Liver (tissue), 10 donors: ENCODE measurements at places on chromosomes 6 and 20. TPM values are rescaled to one million over a fixed set of nuclear protein-coding genes. Genes with fewer than 3 reads are reported as not detected.
A peak's percentile ranks its signal among the peaks of the same experiment; 100 is the strongest.

The SIGLEC1 gene
- 6.7 TPM for total RNA-seq

The YIPF3 gene
- total RNA-seq, result 56.3 TPM

- no peaks in the 10 kb centered on the region for H3K36me3 ChIP-seq
- H3K4me3 ChIP-seq, result no peak overlapping the region
Measured at GRCh38 chr6:41502917-41503671, 43.1 kb upstream of the FOXP4 start.

DNA sequence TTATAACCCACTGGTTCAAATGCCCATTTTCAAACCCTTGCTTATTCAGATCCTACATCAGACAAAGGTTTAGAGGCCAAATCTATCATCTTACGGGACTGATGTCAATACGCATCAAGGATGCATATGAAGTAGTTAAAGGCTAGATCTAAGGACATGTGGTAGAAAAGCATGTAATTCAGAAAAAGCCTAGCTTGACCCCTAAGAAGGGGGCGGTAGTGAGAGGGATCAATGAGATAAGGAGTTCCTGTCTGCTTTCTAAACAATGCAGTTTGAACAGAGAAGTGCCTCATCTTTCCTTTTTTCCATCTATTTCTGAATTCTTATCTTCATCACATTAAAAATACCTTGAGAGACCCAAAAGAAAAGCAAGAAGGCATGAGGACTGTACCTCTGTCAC, 237.7 kb downstream of the ARHGAP18 start:
- no peaks in the 10 kb centered on the region for H3K36me3 ChIP-seq
- H3K4me3 ChIP-seq, result no peak overlapping the region
- no peak for DNase-seq

The DEFB121 gene
- total RNA-seq, result not detected

DNA sequence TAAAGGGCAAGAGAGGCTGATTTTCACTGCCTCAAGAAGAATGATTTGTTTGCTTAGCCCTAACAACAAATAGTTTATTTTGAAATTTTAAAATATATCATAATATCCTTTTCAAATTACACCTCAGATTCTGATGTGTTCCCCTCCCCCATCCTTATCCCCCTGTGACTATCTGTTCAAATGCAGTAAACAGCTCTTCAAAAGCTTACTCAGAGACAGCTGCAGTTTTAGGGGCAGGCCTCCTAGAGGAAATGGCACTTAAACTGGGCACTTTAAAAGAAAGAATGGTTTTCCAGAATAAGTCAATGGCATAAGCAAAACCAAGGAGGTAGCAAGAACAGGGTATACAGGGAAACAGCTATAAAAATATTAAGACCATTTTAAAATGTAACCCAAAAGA, 118.6 kb upstream of the UST start:
- peaks cover 2% of the 10 kb centered on the region for H3K27me3 ChIP-seq
- no peaks in the 10 kb centered on the region for H3K36me3 ChIP-seq
- no peak overlapping the region for H3K27ac ChIP-seq
- H3K4me1 ChIP-seq, result no peaks in the 10 kb centered on the region
- no peak overlapping the region for H3K4me3 ChIP-seq

DNA sequence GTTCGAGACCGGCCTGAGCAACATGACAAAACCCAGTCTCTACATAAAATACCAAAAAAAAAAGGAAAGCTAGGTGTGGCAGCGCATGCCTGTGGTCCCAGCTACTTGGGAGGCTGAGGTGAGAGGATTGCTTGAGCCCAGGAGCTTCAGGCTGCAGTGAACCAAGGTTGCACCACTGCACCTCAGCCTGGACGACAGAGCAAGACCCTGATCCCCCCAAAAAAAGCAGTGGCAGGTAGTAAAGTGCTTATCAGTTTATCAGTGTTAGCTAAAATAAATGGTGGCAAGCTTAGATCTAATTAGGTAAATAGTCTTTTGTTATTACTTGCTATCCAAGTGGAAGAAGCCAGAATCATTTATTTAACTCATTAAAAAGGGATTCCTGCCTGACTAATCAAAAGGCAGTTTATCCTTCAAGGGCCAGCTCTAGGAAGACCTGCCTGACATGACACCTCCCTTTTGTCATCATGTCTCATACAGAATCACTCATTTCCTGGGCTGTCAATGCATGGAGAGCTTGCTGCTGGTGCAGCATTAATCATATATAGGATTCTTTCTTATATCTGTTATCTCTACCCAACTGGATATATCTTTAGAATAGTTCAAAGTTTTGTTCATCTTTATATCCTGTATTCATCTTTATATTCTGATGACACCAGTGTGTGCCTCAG, 9.6 kb downstream of the DSTN start:
- H3K36me3 ChIP-seq, result no peaks in the 10 kb centered on the region
- no peak overlapping the region for H3K4me3 ChIP-seq
- H3K4me1 ChIP-seq, result no peaks in the 10 kb centered on the region

The PCED1A gene
- 12.5 TPM for total RNA-seq

- H3K27ac ChIP-seq, result peak overlapping the region; percentile 44
- H3K27me3 ChIP-seq, result no peaks in the 10 kb centered on the region
- peak overlapping the region; percentile 56 for H3K4me3 ChIP-seq
- DNase-seq, result no peak
Measured at GRCh38 chr6:46129291-46129628, 529 bp upstream of the ENPP4 start.

The ZSCAN16 gene
- 1.5 TPM for total RNA-seq

- H3K27ac ChIP-seq, result no peak overlapping the region
- H3K4me1 ChIP-seq, result no peaks in the 10 kb centered on the region
- H3K27me3 ChIP-seq, result no peaks in the 10 kb centered on the region
- no peaks in the 10 kb centered on the region for H3K36me3 ChIP-seq
- no peak overlapping the region for H3K4me3 ChIP-seq
- DNase-seq, result no peak
Measured at GRCh38 chr20:53354314-53354713, 239.3 kb downstream of the ZNF217 start.

GRCh38 chr6:17851001-17851719, 136.3 kb downstream of the KIF13A start:
- H3K27ac ChIP-seq, result no peak overlapping the region
- H3K36me3 ChIP-seq, result peaks cover 20% of the 10 kb centered on the region
- no peaks in the 10 kb centered on the region for H3K27me3 ChIP-seq
- no peaks in the 10 kb centered on the region for H3K4me1 ChIP-seq
- DNase-seq, result no peak
- H3K4me3 ChIP-seq, result no peak overlapping the region

GRCh38 chr6:106182455-106182854, 96.3 kb downstream of the PRDM1 start:
- peaks cover 3% of the 10 kb centered on the region for H3K36me3 ChIP-seq
- no peak for DNase-seq
- H3K27me3 ChIP-seq, result no peaks in the 10 kb centered on the region
- H3K4me3 ChIP-seq, result no peak overlapping the region
- no peaks in the 10 kb centered on the region for H3K4me1 ChIP-seq

GRCh38 chr6:158596861-158597260, 37.0 kb downstream of the TMEM181 start:
- H3K4me1 ChIP-seq, result no peaks in the 10 kb centered on the region
- no peak for DNase-seq
- H3K27me3 ChIP-seq, result no peaks in the 10 kb centered on the region
- no peak overlapping the region for H3K27ac ChIP-seq

The PLN gene
- 0.14 TPM for total RNA-seq

DNA sequence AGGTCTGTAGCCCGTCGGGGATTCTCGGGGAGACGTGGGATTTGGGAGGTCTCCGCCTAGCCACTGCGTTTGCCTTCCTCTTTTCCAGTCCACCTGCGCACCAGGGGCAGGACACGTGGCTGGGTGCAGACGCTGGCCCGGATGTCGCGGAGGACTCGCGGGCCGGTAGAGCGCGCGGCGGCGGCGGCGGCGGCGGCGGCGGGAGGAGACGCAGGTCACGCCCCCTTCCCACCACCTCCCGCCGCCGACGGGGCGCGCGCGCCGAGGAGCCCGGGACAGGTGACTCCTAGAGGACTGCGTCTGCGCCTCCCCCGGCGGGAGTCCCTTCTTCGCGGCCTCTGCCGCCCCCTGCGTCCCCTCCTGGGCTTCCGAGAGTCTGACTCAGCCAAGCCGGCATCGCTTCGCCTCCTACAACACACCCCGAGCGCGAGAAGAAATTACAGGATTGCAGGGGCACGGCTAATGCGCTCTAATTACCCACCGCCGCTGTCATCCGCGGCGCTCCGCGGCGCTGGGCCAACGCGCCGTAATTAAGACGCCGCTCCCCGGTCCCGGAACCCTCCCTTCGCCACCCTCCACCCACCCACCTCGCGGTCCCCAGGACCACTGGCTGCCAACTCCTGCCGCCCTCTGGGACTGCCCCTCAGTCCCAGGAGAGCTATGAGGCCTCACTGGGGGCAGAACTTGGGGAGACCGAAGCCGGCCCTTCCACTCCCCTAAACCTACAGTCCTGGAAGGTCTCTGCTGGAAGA, 124.5 kb downstream of the MRPL14 start:
- H3K27ac ChIP-seq, result peak overlapping the region; percentile 13
- H3K36me3 ChIP-seq, result no peaks in the 10 kb centered on the region
- peak; percentile 48 for DNase-seq
- H3K27me3 ChIP-seq, result no peaks in the 10 kb centered on the region
- H3K4me1 ChIP-seq, result peaks cover 2% of the 10 kb centered on the region
- peak overlapping the region; percentile 37 for H3K4me3 ChIP-seq

DNA sequence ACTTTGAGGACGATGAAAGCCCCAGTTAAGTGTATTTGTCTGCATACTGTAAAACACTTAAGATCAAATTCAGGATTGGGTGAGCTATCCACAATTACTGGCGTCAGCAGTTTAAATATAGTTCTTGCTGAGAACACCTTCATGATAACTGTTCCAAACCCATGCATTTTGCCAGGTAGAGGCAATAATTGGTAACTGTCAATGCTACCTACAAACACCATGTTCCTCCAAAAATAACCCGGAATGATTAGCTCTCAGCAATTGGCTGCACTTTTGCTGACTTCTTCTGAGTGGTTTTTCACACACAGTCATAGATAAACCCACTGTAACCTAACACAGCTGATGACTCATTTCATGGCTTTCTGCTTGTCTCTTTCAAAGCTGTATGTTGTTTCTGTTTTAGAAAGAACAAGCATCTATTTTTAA, 1358.6 kb upstream of the GJE1 start:
- H3K4me3 ChIP-seq, result no peak overlapping the region
- DNase-seq, result no peak
- H3K27me3 ChIP-seq, result no peaks in the 10 kb centered on the region
- no peaks in the 10 kb centered on the region for H3K4me1 ChIP-seq
- no peak overlapping the region for H3K27ac ChIP-seq

DNA sequence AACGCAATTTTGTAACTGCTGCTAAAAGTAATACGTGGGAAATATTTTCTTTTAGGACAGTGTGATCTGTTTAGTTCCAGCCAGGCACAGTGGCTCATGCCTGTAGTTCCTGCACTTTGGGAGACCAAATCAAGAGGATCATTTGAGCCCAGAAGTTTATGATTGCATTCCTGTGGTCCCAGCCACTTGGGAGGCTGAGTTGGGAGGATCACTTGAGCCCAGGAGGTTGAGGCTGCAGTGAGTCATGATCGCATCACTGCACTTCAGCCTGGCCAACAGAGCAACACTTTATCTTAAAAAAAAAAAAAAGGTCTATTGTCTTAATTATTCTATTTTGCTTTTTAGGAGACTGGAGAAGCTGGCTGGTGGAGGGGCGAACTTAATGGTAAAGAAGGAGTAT, 101.5 kb downstream of the CD2AP start:
- H3K36me3 ChIP-seq, result peaks cover 4% of the 10 kb centered on the region
- no peak overlapping the region for H3K4me3 ChIP-seq
- no peak for DNase-seq
- no peaks in the 10 kb centered on the region for H3K27me3 ChIP-seq

DNA sequence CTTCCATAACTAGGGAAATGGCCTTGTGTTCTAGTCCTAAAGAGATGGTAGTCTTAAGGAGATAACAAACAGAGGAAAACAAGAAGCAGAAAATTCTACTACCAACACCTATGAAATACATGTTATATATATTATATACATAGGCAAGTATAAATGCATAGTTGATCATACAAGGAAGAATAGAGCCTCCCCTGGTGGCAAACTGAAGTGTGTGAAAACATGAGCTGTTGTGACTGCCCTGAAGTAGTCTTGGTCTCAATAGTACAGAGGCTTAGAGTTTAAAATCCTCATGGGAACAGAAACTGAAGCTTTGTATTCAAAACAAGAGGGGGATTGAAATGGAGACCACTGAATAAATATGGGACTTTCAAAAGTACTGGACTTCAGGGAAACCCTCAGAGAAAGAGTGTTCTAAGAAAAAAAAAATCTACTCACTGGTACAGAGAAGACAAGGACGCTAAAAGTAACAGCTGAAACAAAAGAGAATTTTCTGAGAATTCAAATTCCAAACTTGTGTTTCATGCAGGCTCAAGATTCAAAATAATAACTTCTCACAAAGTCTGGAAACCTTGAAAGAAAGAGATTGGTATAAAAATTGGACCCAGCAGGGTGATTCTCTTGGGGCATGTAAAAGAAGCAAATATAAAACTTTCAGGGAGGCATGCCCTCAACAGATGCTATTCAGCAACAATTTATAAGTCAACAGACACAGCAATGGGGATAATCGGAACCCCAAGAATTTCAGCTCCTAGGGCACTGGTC, 59.7 kb upstream of the SAMD3 start:
- H3K27ac ChIP-seq, result no peak overlapping the region
- no peaks in the 10 kb centered on the region for H3K36me3 ChIP-seq

The CDSN gene
- total RNA-seq, result not detected

DNA sequence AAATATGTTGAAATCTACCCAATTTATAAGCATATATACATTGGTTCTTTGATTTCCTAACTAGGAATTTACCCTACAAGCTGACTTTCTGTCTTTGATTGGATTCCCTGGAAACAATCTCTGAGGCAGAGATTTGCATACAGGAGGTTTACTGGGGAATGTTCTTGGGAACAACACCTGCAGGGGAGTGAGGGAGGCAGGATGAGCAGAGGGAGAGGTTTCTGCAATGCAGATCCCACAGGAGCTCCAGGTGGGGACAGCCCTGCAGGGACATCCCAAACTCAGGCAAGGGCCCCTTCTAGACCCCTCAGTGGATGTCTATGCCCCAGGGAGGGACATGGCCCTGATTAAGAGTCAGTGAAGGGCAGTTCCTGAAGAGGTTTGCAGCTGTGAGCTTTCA, 95.2 kb upstream of the CCDC167 start:
- no peak for DNase-seq
- H3K27me3 ChIP-seq, result no peaks in the 10 kb centered on the region
- no peak overlapping the region for H3K4me3 ChIP-seq
- no peaks in the 10 kb centered on the region for H3K4me1 ChIP-seq
- H3K27ac ChIP-seq, result no peak overlapping the region

GRCh38 chr6:54695815-54696214, 150.8 kb upstream of the FAM83B start:
- no peak overlapping the region for H3K4me3 ChIP-seq
- no peaks in the 10 kb centered on the region for H3K27me3 ChIP-seq
- H3K27ac ChIP-seq, result no peak overlapping the region
- no peaks in the 10 kb centered on the region for H3K36me3 ChIP-seq
- no peaks in the 10 kb centered on the region for H3K4me1 ChIP-seq

GRCh38 chr6:170085475-170086401, 205.1 kb downstream of the DLL1 start:
- no peaks in the 10 kb centered on the region for H3K27me3 ChIP-seq
- H3K27ac ChIP-seq, result no peak overlapping the region
- DNase-seq, result no peak
- no peaks in the 10 kb centered on the region for H3K36me3 ChIP-seq

- no peak overlapping the region for H3K4me3 ChIP-seq
- H3K36me3 ChIP-seq, result no peaks in the 10 kb centered on the region
- no peaks in the 10 kb centered on the region for H3K4me1 ChIP-seq
- H3K27ac ChIP-seq, result no peak overlapping the region
- no peaks in the 10 kb centered on the region for H3K27me3 ChIP-seq
Measured at GRCh38 chr6:40724886-40725285, 137.7 kb upstream of the LRFN2 start.

The DACT2 gene
- total RNA-seq, result 0.42 TPM
